Activated naive CD4-positive, alpha-beta T cell treated with anti-CD3 and anti-CD28 coated beads, Interleukin-2, amount 10 ng/mL, durations not matched to agents 5 hours and 36 hours (primary cell): ENCODE measurements at places on chromosomes 3 and 15. TPM values are rescaled to one million over a fixed set of nuclear protein-coding genes. Genes with fewer than 3 reads are reported as not detected.

The CLRN1 gene
- not detected for total RNA-seq

The KY gene
- not detected for total RNA-seq

The IDH2 gene
- total RNA-seq = 213 TPM

The HRG gene
- not detected for total RNA-seq

The GABRB3 gene
- 0.13 TPM for total RNA-seq

The MEX3B gene
- 0.34 TPM for total RNA-seq

The TXNRD3 gene
- 1.0 TPM for total RNA-seq

The GXYLT2 gene
- total RNA-seq = not detected
